ENCODE measurements at places on chromosomes 5 and 9. TPM values are rescaled to one million over a fixed set of nuclear protein-coding genes. Genes with fewer than 3 reads are reported as not detected.

Gene IFNA13
- not detected for total RNA-seq

Gene MEF2C
- total RNA-seq: 0.60 TPM

Gene SLC1A1
- 0.14 TPM for total RNA-seq

Gene TMC1
- not detected for total RNA-seq

Gene RHOBTB3
- 3.8 TPM for total RNA-seq

Gene C9
- total RNA-seq: not detected

DNA sequence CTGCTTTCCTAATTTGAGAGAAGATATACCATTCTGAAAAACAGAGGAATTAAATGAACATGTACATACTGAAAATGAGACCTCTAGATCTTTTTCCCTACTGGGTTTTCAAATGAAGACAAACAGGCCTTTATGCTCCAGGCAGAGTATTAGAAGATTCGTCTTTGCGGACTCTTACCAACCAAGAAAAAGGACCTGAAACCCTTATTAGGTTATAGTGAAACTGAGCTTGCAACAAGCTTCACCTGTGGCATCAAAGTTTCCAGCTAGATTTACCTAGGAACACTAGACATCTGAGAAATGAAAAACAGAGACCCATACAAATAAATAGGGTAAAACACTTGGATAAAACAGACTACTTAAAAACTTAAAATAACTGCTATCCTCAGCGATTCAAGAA lies 46.3 kb downstream of the SMIM15 start:
- H3K36me3 ChIP-seq: no peaks in the 10 kb centered on the region
- no peak overlapping the region for H3K27ac ChIP-seq
- no peaks in the 10 kb centered on the region for H3K27me3 ChIP-seq
- H3K4me3 ChIP-seq: no peak overlapping the region
- DNase-seq: no peak
- H3K4me1 ChIP-seq: no peaks in the 10 kb centered on the region

- no peak overlapping the region for H3K4me3 ChIP-seq
- peaks cover 97% of the 10 kb centered on the region for H3K4me1 ChIP-seq
- no peaks in the 10 kb centered on the region for H3K27me3 ChIP-seq
Measured at GRCh38 chr5:172149073-172149472, 39.0 kb downstream of the STK10 start.

GRCh38 chr5:172114875-172115422 lies 73.1 kb downstream of the STK10 start:
- H3K27ac ChIP-seq: peak overlapping the region; percentile 79
- peak; percentile 36 for DNase-seq
- peaks cover 51% of the 10 kb centered on the region for H3K36me3 ChIP-seq
- H3K4me1 ChIP-seq: peaks cover 96% of the 10 kb centered on the region
- H3K4me3 ChIP-seq: peak overlapping the region; percentile 19

- H3K27me3 ChIP-seq: no peaks in the 10 kb centered on the region
- no peak overlapping the region for H3K27ac ChIP-seq
- no peak overlapping the region for H3K4me3 ChIP-seq
- DNase-seq: no peak
- peaks cover 16% of the 10 kb centered on the region for H3K36me3 ChIP-seq
Measured at GRCh38 chr5:80631278-80632259, 22.9 kb upstream of the MSH3 start.

DNA sequence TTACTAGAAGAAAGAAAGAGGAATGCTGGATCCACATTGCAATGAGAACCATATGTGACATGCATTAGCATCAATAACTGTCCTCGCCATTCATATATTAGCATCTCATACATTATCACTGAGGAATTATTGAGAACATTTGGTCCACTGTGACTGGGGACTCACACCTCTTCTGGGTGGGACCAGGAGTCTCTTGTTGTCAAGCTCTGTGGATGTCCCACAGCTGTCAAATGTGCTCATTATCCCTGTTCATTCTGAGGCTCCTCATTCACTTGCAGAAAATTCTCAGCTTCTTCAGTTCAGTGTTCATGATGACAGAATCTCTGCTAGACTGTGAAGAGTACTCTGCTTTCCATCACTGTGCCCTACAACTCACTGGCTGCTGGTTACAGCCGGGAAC lies 109.4 kb downstream of the PJA2 start:
- no peak overlapping the region for H3K27ac ChIP-seq
- H3K27me3 ChIP-seq: no peaks in the 10 kb centered on the region
- H3K36me3 ChIP-seq: no peaks in the 10 kb centered on the region
- no peak for DNase-seq

- no peak for DNase-seq
- H3K4me1 ChIP-seq: no peaks in the 10 kb centered on the region
- H3K36me3 ChIP-seq: no peaks in the 10 kb centered on the region
- no peaks in the 10 kb centered on the region for H3K27me3 ChIP-seq
Measured at GRCh38 chr5:112338681-112339337, 80.3 kb downstream of the EPB41L4A start.

GRCh38 chr5:38837932-38838331 lies 7.9 kb upstream of the OSMR start:
- H3K36me3 ChIP-seq: no peaks in the 10 kb centered on the region
- no peak overlapping the region for H3K27ac ChIP-seq
- no peak overlapping the region for H3K4me3 ChIP-seq
- no peak for DNase-seq
- peaks cover 18% of the 10 kb centered on the region for H3K27me3 ChIP-seq
- H3K4me1 ChIP-seq: no peaks in the 10 kb centered on the region

DNA sequence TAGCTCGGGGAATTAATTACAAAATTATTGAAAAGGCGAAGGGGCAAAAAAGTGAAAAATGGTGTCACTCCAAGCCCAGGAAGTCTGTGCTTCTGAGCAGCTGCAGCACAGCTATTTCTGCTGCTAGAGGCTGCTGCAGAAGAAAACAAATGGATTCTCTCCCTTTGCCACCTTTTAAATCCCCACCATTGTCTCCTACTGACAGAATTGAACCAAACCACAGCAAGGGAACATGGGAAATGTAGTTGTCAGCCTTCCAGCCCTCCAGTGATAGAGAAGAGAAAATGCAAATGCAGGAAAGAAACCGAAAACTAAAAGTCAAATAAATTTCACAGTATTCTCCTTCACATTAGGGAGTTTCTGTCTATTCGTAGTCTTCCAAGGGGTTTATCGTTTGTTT lies 33.4 kb upstream of the CDC42SE2 start:
- H3K36me3 ChIP-seq: no peaks in the 10 kb centered on the region
- H3K4me1 ChIP-seq: peaks cover 3% of the 10 kb centered on the region
- DNase-seq: no peak
- H3K27ac ChIP-seq: no peak overlapping the region
- H3K27me3 ChIP-seq: no peaks in the 10 kb centered on the region

GRCh38 chr9:94112716-94113465 lies 28.6 kb downstream of the PTPDC1 start:
- no peaks in the 10 kb centered on the region for H3K4me1 ChIP-seq
- DNase-seq: no peak
- H3K27me3 ChIP-seq: no peaks in the 10 kb centered on the region
- H3K27ac ChIP-seq: no peak overlapping the region
- H3K4me3 ChIP-seq: no peak overlapping the region
- no peaks in the 10 kb centered on the region for H3K36me3 ChIP-seq

GRCh38 chr9:84917366-84918070 lies 248.0 kb downstream of the NTRK2 start:
- H3K4me3 ChIP-seq: no peak overlapping the region
- DNase-seq: no peak
- H3K4me1 ChIP-seq: no peaks in the 10 kb centered on the region
- no peak overlapping the region for H3K27ac ChIP-seq
- H3K27me3 ChIP-seq: peaks cover 3% of the 10 kb centered on the region
